ENCODE measurements at places on chromosomes 12 and 14.

- DNase-seq: no peak
These were observed 17.5 kb downstream of the BIN2 start for GRCh38 chr12:51306507-51306906.

DNA sequence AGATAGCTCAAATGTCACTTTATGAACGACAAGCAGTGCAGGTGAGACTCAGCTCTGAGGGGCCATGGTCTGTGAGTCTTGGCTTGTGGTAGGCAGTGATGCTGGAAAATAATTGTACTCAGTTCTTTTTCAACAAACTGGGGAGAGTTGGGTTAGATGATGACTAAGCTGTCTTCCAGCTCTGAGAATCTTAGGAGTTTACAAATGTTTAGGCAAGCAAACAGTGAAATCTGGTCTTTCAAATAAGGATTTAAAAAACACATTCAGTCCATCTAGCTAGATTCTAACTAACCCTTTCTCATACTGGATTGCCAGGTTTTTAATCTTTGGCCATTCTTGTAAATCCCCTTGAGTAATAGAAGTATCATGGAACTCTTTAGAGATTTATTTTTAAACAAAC is 3.4 kb downstream of the PHC1 start:
- DNase-seq: no peak

- DNase-seq: no peak
These were observed 85.4 kb downstream of the CHGA start for GRCh38 chr14:93008381-93008780.

GRCh38 chr12:114995891-114996290 is 311.9 kb upstream of the TBX3 start:
- peak; percentile 24 for DNase-seq

- no peak for DNase-seq
These were observed 153.2 kb downstream of the CACNA1C start for GRCh38 chr12:2205996-2206395.

DNA sequence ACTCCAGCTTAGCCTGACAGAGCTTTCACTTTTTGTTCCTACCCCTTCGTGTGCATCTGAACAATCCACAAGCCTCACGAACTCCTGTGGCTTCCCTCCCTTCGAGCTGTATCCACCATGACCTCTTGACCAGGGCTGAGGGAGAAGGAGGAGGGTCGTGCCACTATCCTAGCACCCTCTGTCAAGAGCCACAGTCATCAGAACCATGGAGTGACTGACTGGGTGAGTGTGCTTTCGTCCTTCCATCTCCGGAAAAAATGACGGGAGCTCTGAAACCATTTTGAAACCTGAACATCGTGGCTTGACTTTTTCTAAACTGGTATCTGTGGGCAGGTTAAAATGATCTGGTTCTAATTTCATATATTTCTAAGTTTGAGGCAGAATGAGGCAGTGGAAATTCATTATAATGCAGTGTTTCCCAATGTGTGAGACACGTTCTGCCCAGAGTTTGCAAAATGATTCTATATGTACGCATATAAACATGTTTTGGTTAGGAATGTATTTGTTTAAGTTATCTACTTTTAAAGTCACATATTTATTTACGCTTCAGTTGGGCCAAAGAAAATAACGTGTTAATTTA is 27.0 kb downstream of the IL26 start:
- no peak for DNase-seq

- DNase-seq: no peak
These were observed 12.2 kb downstream of the TMEM121 start for GRCh38 chr14:105538481-105539049.

GRCh38 chr12:113546916-113547863 is 75.5 kb upstream of the LHX5 start:
- DNase-seq: no peak

DNA sequence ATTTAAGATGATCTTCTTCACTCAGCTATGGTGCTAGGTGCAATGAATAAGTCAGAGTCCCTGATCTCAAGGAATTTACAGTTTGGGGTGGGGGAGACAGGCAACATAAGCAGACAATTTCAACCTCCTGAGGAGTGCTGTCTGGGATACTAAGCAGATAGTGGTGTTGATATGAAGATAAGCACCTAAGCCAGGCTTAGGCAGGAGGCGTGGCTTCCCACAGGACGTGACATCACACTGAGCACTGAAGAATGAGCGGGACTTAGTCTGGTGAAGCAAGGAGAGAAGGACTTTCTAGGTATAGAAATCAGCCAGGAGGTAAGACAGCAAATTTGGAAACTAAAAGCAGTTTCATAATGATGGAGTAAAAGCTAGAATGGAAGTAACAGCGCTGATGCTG is 6.8 kb downstream of the PRPH start:
- DNase-seq: no peak

GRCh38 chr12:113932381-113933196 is 33.5 kb downstream of the RBM19 start:
- DNase-seq: no peak

GRCh38 chr12:49706351-49707127 is 666 bp downstream of the FMNL3 start:
- DNase-seq: no peak
